WTC11 (cell line): ENCODE measurements at places on chromosomes 5 and 9.

GRCh38 chr5:157918811-157919742 lies 60.1 kb upstream of the CLINT1 start:
- DNase-seq: no peak

GRCh38 chr9:131635285-131635684 lies 90.0 kb downstream of the PRRT1B start:
- no peak for DNase-seq

GRCh38 chr9:36609306-36609705 lies 36.6 kb downstream of the MELK start:
- DNase-seq: no peak

DNA sequence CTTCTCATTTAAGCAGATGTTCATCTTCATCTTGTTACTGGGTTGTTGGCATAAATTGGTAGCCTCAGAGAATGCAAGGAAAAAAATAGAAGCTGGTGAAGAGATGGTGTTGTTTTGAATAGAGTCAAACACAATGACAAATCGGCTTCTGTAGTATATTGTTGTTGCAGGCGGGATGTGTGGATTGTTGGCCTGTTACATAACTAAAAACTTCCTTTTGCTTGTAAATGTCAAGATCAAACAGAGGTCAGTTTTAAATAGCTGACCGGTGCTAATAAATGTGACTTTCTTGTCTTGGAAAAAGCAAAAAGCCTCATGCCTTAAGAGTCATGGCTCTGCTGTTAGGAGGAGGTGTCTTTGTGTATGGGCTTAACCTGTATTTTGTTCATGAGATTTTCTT lies 59.2 kb downstream of the CCDC192 start:
- no peak for DNase-seq

DNA sequence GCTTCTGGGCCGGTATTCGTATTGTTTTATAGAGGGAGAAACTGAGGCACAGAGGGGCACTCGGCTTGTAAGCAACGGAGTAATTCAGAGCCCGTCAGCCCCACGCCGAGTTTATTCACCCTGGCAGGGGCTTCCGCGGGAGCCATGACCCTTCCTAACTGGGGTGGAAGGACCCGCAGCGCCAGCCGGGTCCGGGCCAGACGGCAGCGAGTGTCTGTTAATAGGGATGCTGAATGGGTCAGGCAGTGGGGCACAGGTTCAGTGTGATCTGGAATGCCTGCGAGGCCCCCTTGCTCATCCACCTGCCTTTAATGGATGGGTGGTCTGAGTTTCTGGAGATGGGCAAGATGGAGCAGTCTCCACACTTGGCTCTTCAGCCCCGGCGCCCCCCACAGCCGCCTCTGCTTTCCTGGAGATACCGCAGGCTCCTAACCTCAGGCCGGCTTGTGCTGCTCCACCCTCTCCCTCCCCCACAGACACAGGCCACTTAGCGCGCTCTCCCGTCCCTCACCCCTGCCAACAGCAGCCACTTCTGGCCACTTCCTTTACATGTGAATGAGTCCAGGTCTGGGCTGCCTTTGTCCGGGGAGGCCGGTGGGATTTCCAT lies 147.1 kb downstream of the ERCC6L2 start:
- DNase-seq: peak; percentile 60

DNA sequence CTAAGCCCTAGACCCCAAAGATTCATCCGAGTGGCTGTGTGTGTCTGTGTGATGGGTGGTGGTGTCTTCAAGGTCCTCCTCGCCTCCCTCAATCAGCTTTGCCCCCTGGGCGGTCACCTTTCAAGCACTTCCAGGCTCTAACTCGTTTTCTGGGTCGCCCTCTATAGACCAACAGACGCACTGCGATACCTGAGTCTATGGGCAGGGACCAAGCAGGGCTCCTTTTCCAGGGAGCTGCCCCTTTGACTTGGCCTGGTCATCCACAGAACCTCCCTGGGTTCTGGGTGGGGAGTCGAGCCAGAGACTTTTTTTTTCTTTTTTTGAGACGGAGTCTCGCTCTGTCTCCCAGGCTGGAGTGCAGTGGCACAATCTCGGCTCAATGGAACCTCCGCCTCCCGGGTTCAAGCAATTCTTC lies 1.1 kb downstream of the SLC27A4 start:
- DNase-seq: peak; percentile 81

DNA sequence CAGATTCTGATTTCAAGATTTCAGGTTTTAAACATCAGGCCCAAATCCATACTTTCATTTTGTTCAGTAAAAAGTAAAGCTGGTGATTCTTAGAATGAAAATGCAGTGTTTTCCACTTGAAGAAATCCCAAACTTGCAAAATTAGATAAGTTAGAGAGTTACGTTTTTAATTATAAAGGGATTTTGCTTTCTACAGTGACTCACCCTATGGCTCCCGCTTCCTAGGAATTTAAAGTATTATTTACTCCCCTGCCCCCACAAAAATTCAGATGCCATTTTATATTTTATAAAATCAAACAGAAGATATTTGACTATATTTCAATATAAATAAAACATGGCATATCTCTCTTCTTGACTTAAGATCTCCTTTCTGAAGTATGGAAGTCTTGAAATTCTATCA lies 402.9 kb downstream of the ZSWIM6 start:
- no peak for DNase-seq

DNA sequence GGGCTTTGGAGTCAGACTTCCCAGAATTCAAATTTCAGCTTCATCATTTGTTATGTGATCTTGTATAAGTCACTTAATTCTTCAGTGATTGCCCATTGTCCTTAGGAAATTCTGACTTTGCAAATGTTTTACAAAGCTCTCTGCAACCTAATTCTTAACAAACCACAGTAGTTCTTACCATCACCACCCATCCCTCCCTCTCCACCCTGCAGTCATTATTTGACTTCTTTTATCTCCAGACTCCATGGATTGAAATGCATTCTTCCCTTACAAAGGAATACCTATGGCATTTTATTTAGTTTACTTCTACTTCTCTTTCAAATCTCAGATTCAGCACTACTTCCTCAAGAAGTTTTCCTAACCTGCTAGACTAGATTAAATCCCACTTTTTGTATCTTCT lies 23.1 kb downstream of the SHLD3 start:
- no peak for DNase-seq

DNA sequence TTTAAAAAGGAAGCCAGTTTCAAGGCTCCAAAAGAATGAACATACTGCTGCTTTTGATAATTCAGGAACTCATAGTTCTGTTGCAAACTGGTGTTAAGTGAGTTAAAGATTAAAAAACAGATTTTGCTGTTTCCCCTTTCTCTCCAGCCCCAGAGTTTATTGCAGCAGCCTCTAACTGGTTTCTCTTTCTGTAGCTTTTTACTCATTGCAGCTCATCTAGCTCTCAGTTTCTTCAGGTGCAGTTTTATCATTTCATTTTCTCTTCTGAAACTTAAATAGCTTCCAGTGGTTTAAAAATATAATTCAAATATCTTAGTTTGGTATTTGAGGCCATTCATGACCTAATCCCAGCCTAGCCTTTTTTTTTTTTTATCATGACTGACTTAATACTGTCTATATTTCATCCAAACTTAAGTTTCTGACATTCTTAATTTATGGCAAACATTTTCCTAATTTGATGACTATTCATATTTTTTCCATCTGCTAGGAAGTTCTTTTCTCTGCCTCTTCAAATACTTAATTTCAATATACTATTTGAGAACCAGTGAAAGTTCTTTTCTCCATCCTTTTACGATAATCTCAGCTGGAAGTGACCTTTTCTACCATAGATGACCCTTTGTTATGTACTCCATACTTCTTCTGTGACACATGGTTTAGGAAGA lies 252.7 kb upstream of the GRIA1 start:
- no peak for DNase-seq

DNA sequence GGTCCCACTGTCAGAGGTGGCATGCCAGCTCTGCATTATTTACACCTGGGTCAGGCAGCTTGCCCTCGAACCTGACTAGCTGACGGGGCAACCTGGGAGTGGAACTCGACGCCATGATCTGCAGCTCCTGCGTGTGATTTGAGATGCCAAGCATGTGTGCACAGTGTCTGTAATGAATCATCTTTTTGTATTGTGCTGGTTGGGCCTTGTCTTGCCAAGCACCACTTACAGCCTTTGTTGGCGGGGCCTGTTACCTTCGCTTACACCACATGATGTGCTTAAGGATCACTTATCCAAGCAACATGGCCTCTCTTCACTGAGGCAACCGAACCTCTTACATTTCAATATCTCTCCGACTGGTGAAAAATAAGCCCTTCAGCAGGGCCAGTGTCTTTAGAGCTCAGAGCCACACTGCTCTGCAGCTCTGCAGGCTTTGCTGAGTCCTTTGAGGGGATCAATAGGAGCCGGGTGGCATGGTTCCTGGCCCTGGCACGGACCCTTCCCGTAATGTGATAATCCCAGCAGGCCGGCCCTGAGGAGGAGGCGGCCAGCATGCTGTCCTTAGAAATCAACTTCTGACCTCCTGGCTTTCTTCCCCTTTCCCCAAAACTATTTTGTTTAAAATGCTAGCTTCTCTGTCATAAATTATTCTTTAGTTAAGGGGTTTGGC lies 297.7 kb upstream of the CD180 start:
- no peak for DNase-seq

GRCh38 chr5:53766673-53767072 lies 206.2 kb downstream of the NDUFS4 start:
- DNase-seq: no peak

DNA sequence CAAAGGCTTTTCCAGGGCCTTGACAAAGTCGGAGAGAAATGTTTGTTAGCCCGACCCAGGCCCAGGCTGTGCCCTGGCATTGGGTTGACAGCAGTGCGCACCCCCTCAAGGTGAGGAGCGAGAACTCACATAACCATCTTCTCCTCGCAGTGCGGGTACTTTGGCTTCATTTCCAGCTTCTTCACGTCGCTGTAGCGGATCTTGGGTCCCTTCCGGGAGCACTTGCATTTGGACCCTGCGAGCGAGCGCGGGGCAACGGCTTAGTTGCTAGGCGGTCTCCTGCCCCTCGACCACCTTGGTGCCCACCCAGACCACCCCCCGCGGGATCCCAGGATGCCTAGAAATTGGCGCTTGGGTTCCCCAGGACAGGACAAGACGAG lies 496 bp downstream of the CXCL14 start:
- DNase-seq: no peak

GRCh38 chr5:97118261-97119006 lies 24.0 kb downstream of the LIX1 start:
- DNase-seq: no peak

DNA sequence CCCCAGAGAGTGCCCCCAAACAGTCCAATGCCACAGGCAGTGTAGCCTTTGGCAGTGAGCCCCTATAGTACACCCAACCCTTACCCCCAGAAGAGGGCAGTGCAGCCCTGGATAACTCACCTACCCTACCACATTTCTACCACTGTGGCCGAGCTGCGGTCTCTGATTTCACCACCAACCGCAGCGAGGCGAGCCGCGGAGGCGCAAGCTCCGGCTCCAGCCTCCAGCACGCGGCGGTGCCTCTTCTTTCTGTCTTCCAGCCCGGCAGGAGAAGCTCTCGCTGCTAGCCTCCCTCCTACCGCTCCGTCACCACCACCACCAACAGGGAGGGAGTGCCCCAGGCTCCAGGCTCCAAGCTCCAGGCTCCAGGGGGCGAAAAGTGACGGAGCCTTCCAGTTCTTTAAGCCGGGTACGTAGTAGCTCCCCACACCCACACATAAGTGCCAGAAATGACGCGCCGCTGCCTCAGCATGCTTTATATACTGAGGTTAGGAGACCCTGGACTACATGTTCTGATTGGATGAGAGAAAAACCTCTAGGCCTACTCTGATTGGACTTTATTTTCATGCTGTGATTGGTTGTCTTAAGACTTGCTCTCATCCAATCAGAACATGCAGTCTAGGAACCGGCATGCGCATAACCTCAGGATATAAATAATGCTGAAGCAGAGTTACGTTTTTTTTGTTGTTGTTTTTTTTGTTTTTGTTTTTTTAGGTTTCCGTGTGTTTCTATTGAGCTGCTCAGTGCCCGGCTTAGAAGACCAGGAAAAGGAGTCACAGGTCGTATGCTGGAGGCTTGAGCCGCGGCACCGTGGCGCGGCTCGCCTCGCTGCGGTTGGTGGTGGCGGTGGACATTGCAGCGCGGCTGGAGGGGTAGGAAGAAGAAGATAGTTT lies at the start of gene PCAT7:
TSS of gene PCAT7 (plus strand) at position 645 of the 893 bp plus-strand sequence.
- DNase-seq: peak; percentile 78

DNA sequence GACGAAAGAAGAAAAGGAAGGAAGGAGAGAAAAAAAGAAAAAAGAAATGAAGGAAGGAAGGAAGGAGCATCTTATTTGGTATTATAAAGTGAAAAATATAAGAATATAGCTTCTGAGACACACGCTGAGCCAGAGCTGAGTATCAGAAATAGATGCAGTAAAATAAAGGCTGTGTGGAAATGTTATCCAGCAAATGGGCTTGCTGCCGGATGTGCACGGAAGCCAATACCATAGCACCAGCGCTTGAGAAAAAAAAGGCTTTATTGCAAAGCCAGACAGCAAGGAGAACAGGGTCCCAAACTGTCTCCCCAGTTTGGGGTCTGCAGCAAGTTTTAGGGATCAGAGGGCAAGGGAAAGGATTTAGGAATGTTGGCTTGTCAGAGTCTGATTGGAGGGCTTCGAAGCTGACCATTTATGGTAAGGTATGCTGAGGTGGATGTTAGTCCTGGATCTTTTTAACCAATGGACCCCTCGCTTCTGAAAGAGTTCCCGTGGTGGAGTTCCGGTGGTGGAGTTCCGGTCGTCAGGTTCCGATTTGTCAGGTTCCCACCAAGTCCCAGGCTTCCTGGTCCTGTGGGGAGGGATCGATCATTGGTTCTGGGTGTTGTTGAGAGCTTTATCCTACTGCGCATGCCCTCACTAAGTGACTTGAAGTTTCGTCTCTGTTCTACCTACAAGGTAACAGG lies 70.4 kb downstream of the SFXN1 start:
- DNase-seq: peak; percentile 63

GRCh38 chr9:78132701-78133058 lies 101.1 kb upstream of the GNAQ start:
- no peak for DNase-seq

DNA sequence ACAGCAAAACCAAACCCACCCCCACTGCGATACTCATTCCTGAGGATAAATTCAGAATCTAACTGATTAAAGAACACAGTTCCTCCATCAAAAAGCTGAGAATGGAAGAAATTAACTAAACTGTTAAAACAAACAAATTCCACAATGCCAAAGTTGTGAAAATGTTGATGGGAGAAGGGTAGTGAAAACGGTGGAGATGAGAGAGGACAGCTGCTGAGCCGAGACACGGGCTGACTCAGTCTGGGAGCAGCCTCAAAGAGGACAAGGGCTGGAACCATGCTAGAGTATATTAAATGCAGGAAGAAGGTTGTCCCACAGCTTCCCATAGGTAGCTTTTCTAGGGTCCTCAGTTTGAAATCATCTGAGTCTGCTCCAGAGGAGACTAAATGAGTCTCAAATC lies 14.3 kb downstream of the ADAMTS12 start:
- DNase-seq: no peak

DNA sequence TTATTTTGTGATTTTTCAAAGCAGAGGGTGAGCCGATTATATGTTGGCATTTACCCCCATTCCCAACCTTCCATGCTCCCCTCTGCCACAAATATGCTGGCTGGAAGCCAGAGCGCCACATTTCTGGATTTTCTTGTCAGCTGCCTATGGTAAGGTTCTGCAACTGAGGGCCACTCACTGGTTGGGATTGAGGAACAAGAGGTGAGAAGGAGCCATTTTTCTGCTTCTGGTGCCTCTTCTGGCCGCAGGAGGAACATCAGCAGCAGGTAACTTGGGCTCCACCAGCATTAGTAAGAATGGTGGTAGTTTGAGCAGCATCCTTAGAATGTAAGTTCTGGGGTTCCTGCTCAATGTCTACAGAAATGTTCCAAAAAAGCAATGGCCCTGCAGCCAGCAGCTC lies 159.5 kb upstream of the MAST4 start:
- peak; percentile 36 for DNase-seq

- DNase-seq: no peak
Measured at GRCh38 chr9:126377536-126377935, 50.9 kb downstream of the MVB12B start.
